ENCODE measurements at places on chromosomes 7 and 10. TPM values are rescaled to one million over a fixed set of nuclear protein-coding genes. Genes with fewer than 3 reads are reported as not detected.

Gene C7orf33
- total RNA-seq, result not detected

Gene SNX10
- 10.2 TPM for total RNA-seq

Gene ZNF804B
- total RNA-seq, result not detected

Gene TLX1
- not detected for total RNA-seq

Gene EGR2
- not detected for total RNA-seq

Gene NPC1L1
- not detected for total RNA-seq

Gene NCAPG2
- total RNA-seq, result 40.4 TPM

Gene HOXA9
- total RNA-seq, result 66.1 TPM

Gene MYH16
- 0.34 TPM for total RNA-seq

Gene ASIC3
- 0.20 TPM for total RNA-seq

Gene PBLD
- 9.1 TPM for total RNA-seq

Gene TAS2R41
- not detected for total RNA-seq

Gene ELFN1
- total RNA-seq, result not detected

Gene ACTR3C
- total RNA-seq, result 0.07 TPM

Data from M059J (cell line).